Right ventricle myocardium inferior (tissue), 1 donor: ENCODE measurements at places on chromosomes 12 and 14. TPM values are rescaled to one million over a fixed set of nuclear protein-coding genes. Genes with fewer than 3 reads are reported as not detected.

Gene LRTM2
- total RNA-seq, result not detected

Gene ZDHHC22
- total RNA-seq, result not detected

Gene PLCZ1
- not detected for total RNA-seq

Gene TESPA1
- 0.70 TPM for total RNA-seq

Gene REM2
- total RNA-seq, result not detected

Gene TTC9
- 0.70 TPM for total RNA-seq

Gene FAM90A1
- total RNA-seq, result 0.46 TPM

Gene SERPINA3
- 112 TPM for total RNA-seq

Gene GPR84
- total RNA-seq, result 0.22 TPM

Gene SLC39A2
- not detected for total RNA-seq

Gene RIMBP2
- total RNA-seq, result not detected

- no peak for DNase-seq
These were observed 194.0 kb downstream of the IPO8 start for GRCh38 chr12:30501718-30502117.

GRCh38 chr12:63480186-63480585 is 188.1 kb downstream of the DPY19L2 start:
- no peak for DNase-seq

DNA sequence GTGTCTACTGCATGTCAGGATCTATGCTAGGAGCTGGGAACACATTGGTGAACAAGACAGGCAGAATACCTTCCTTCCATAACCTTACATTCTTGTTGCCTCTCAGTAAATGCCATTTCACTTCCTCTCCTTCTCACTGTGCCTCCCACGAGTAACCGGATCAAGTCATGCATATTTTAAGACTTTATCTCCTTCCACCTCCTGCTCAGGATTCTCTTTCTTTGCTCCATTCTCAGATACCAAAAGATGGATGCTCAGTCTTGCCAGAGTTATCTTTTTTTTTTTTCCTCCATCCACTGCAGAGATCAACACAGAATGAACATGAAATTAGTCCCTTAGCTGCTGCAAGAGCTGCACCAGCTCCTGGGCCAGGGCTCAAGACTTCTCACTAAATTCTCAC is 20.0 kb upstream of the APPL2 start:
- no peak for DNase-seq

GRCh38 chr12:79448816-79449215 is 241.9 kb downstream of the PAWR start:
- no peak for DNase-seq

DNA sequence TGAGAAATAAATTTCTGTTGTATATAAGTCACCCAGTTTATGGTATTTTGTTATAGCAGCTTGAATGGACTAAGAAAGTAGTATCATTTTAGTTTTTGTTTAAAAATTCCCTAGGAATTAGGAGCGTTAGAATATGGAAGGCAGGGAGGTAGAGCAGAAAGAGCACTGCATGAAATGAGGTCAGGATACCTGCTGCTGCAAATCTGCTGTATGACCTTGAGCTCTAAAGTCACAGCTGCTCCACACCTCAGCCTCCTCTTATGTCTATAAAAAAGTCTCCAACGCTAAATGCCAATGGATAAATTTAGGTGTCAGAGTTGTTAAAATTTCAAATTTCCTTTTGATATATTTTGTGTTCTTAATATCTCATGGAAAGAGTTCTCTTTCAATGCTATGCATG is 181.0 kb upstream of the GZMB start:
- no peak for DNase-seq

DNA sequence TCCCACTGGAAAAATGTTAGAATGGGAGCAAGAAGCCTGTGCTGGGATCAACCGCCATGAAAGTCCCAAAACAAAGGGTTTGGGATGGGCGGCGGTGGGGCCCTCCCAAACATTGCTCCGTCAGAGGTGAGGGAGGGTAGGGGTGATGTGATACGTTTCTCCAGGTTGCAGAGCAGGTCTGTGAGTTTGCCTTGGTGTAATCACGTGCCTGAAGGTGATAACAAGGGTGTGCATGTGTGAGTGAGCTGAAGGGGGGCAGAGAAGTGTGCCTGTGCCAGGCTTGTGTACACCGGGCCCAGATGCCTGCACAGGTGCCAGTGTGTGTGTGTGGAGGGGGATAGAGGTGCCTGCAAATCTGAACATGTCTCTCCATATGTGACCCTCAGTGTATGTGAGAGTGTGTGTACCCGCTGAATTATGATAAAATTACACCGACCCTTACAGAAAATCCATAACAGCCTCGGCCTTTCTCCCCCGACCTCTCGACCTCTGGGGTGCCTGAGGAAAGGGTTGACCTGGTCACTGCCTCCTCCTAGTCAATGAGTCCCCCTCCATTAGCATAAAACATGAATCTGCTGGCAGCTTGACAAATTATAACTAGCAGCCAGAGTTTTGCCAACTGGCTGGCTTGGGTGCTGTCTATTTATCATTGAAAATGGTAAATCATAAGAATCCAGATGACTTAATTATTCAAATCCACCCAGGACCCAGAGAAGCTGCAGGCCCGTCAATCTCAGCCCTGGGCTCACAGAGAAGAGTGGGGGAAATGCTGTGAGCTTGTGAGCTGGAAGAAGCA is 55.6 kb downstream of the SMUG1 start:
- DNase-seq, result no peak

- DNase-seq, result no peak
These were observed 208.7 kb downstream of the PCNX1 start for GRCh38 chr14:71115821-71116567.

- peak; percentile 77 for DNase-seq
These were observed 903 bp upstream of the NT5DC3 start for GRCh38 chr12:103841690-103842584.

DNA sequence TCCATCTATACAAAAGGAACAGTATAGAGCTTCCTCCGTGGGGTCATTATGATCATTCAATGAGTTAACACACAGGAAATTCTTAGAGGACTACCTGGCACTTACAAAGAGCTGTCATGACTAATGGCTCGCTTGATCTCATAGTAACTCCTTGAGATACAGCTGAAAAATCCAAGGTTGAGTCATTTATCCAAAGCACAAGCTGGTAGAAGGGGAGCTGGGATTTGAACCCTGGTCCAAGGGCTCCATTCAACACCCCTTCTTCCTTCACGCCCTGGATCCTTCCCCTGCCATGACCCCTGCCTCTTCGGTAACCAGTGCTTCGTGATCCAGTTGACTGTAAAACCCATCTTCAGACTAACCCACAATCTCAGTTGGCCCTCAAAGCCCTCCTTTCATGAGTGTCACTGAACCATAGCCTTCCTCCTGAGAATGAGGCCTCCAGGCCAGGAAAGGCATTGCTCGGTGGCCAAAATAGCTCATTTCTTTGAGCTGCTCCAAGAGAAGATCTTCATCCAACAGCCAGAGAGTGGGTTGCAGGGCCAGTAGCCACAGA is 7.8 kb downstream of the ZFP36L1 start:
- no peak for DNase-seq

GRCh38 chr14:22478247-22478646 is 110.8 kb downstream of the DAD1 start:
- DNase-seq, result no peak

DNA sequence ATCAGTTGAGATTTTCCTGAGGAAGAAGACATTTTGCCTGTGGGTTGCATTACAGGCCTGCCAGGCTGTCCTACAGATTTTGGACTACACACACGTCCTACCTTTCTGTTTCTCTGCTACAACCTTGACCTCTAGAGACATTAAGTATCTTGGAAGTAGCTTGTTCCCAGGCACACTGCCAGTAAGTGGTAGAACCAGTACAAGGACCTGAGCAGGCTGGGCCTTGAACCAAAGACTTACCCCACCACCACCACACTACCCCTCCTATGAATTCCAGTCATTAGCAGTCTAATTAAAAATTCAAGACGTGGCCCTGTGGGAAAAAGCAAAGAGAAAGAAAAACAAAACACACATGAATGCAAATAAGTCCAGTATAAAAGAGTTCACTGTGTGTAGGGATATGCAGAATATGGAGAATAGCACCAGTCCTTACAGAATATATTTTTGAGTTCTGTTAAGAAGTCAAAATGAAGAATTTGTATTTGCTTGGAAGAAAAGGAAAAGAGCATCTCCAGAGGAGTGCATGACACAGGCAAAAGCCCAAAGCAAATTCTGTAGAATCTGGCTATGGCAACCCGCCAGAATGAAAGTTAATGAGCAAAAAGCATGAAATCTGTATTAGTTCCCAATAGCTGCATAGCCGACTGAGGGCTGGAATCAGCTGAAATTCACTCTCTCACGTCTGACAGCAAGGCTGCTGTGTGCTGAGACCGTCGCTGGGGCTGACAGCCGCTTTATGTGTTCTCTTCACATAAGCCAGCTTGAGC is 74.3 kb upstream of the ST8SIA1 start:
- no peak for DNase-seq

DNA sequence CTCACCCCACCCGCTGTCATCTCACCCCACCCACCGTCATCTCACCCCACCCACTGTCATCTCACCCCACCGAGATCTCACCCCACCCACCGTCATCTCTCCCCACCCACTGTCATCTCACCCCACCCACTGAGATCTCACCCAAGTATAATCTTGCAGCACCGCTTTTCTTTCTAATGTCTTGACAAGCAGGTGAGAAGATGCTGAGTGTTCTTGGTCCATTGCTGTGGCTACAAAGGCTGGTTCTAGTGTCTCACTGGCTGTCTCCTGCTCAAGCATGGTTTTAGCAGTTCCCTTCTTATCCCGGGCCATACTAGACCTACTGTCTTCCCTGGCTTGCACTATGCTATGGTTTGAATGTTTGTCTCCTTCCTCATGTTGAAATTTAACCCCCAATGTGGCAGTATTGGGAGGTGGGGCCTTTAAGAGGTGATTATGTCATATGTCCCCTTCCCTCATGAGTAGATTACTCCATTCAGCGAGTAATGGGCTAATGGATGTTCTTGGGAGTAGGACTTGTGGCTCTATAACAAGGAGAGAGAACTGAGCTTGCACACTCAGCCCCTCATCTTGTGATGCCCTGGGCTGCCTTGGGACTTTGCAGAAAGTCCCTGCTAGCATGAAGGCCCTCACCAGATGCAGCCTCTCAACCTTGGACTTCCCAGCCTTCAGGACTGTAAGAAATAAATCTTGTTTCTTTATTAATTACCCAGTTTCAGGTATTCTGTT is 47.7 kb upstream of the PPP2R5C start:
- no peak for DNase-seq

GRCh38 chr14:61065656-61066055 is 84.6 kb downstream of the SLC38A6 start:
- DNase-seq, result no peak

- no peak for DNase-seq
These were observed 108.0 kb downstream of the DERA start for GRCh38 chr12:16019136-16019535.

GRCh38 chr12:25994901-25995625 is 36.6 kb downstream of the RASSF8 start:
- no peak for DNase-seq

DNA sequence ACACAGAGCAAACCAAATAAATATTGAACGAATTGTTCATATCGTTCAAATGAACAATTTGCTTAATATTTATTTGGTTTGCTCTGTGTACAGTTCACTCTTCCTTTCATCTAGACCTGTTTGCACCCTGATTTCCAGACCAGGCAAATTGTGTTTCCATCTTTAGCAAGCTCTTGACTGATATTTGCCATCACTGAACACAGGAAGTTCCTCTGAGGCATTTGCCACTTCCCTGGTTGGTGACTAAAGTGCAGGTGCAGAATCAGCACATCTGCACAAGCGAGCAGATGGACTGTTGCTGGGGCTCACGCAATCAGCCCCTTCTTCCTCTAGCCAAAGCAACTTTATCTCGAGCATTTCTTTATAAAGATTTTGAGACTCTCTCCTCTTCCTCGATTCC is 112.9 kb downstream of the DAAM1 start:
- DNase-seq, result no peak

GRCh38 chr12:130835011-130835410 is 4.0 kb downstream of the STX2 start:
- no peak for DNase-seq

- no peak for DNase-seq
These were observed 239.3 kb downstream of the TRHDE start for GRCh38 chr12:72511498-72511897.

GRCh38 chr12:131063413-131063812 is 109.7 kb downstream of the ADGRD1 start:
- no peak for DNase-seq

GRCh38 chr14:65373671-65374039 is 38.9 kb upstream of the FUT8 start:
- DNase-seq, result no peak

- no peak for DNase-seq
These were observed 65.1 kb downstream of the SIX6 start for GRCh38 chr14:60573943-60574495.

- no peak for DNase-seq
These were observed 166.7 kb downstream of the KCNA5 start for GRCh38 chr12:5210179-5210922.

- DNase-seq, result peak; percentile 33
These were observed 7.0 kb downstream of the TAMALIN start for GRCh38 chr12:52013626-52014310.

DNA sequence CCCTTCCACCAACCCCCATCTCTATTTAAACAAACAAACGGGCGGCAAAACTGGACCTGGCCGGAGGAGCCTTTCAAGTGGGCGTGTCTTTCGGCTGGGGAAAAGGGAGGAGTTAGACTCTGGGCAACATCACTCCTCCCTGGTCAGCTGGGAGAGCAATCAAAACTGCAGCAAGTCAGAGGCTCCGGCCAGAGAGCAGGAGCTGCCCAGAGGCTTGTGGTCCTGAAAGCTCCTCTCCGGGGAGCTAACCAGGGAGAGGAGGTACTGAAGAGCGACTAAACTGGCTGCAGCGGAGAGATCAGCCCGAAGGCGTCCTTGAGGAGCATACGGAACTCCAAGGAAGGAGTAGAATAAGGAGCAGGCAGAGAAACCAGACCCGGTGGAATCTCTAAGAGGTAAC is at the start of gene NEUROD4:
Gene NEUROD4 (plus strand): TSS at position 191 of the 400 bp plus-strand sequence. CDS start 6,466 bp downstream, outside the sequence.
- DNase-seq, result no peak

DNA sequence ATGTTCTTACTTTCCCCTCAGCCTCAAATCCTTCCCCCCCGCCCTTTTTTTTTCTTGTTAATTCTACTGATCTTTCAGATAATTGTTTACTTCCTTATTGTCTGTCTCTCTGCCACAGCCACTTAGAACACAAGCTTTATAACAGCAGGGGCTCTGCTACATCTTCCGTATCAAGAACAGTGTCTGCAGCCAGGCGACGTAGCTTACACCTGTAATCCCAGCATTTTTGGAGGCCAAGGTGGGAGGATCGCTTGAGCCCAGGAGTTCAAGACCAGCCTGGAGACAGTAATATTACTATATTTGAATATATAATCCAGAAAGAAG is 5.4 kb downstream of the SOS2 start:
- no peak for DNase-seq

DNA sequence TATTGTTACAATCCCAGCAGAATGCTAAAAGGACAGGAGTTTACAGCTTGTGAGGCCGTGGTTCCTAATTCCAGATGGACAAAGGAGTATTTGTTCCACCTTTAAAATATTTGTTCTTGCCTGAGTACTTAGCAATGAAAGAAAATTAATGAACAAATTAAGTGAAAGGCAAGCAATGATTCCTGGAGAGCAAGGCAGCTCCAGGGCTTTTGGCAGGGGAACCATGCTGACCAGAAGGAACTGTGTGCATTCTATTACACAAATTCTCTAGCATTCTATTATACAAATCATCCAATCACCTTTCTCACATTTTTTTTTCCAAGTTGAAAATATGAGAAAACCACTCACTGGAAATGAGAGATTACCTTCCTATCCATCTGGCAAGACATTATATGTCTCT is 1.8 kb upstream of the BMAL2 start:
- no peak for DNase-seq

- DNase-seq, result no peak
These were observed 2.5 kb downstream of the IFI27 start for GRCh38 chr14:94113073-94113472.
